Endodermal cell (in vitro differentiated cells): ENCODE measurements at places on chromosomes 7 and 10. TPM values are rescaled to one million over a fixed set of nuclear protein-coding genes. Genes with fewer than 3 reads are reported as not detected.

The GIMAP6 gene
- not detected in 2 replicates for total RNA-seq

The KLF14 gene
- not detected in 2 replicates for total RNA-seq

- DNase-seq: no peak
Measured at GRCh38 chr7:42198974-42199668, 37.9 kb downstream of the GLI3 start.

DNA sequence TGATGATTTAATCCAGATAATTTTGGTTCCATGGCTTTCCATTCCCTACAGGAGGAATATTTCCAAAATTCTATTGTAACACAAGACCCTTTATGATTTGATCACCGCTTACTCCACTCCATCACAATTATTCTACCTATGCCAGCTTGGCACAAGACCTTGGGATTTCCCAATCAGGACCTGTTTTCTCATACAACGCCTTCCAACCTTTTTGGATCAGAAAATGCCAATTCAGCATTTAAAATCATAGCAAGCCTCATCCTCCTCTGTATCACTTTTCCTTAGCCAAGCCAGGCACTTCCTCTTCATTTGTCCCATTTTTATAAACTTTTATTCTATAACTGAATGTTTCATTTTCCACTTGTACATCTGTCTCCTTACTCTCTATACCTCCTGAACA lies 100.9 kb downstream of the JMJD1C start:
- no peak for DNase-seq

GRCh38 chr7:158997471-158997870 lies 141.1 kb downstream of the DYNC2I1 start:
- no peak for DNase-seq

GRCh38 chr10:33325929-33326328 lies 8.5 kb downstream of the NRP1 start:
- DNase-seq: no peak

- DNase-seq: no peak
Measured at GRCh38 chr7:40586197-40586596, 451.4 kb downstream of the SUGCT start.

DNA sequence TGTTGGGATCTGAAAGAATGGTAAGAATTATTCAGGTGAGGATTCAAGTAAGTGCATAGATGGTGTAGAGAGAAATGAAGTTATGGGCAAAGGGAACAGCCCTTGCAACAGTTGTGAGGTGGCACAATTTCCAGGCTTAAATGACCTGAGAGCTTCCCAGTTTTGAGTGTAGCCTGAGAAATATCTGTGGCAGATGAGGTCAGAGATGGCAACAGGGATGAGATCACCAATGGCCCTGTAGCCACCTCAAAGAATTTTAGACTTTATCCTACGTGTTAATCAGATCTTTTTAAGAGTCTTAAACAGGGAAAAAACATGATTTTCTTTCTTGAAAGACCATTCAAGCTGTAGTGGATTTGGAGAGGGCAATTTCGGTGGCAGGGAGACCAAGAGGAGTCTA lies 1.9 kb upstream of the NRF1 start:
- DNase-seq: no peak

DNA sequence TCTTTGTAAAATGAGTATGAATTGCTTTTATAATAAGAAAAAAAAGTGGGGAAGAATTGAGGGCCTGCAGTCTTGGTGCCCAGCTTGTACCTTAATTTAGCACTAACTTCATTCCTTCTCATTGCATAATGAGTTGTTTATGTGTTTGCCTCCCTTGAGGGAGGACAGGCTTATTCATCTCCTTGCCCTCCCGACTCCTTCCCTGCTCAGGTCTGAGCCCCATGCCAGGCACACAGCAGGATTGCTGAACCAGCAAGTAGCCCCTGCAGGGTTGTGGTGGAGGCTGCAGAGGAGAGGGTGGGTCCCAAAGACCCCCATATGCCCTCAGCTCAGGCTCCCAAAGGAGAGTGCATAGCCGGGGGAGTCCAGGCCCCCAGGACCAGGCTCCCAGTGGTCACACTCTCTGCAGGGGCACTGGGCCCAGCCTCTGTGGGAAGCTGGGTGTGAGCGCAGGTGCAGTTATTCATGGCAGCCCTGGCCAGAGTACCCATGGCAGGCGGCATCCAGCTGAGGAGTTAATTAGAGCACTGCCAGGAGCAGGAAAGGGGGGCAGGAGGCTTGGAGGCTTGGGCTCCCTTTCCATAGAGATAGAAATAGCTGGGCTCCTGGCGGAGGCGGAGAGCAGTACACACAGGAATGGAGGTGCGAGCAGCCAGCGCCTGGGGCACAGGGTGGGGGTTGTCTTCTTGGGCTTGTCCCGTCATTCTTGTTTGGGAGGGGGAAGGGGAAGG lies 28.2 kb upstream of the GOLGA7B start:
- DNase-seq: peak; percentile 79

- no peak for DNase-seq
Measured at GRCh38 chr10:124170631-124171030, 77.2 kb upstream of the CHST15 start.

DNA sequence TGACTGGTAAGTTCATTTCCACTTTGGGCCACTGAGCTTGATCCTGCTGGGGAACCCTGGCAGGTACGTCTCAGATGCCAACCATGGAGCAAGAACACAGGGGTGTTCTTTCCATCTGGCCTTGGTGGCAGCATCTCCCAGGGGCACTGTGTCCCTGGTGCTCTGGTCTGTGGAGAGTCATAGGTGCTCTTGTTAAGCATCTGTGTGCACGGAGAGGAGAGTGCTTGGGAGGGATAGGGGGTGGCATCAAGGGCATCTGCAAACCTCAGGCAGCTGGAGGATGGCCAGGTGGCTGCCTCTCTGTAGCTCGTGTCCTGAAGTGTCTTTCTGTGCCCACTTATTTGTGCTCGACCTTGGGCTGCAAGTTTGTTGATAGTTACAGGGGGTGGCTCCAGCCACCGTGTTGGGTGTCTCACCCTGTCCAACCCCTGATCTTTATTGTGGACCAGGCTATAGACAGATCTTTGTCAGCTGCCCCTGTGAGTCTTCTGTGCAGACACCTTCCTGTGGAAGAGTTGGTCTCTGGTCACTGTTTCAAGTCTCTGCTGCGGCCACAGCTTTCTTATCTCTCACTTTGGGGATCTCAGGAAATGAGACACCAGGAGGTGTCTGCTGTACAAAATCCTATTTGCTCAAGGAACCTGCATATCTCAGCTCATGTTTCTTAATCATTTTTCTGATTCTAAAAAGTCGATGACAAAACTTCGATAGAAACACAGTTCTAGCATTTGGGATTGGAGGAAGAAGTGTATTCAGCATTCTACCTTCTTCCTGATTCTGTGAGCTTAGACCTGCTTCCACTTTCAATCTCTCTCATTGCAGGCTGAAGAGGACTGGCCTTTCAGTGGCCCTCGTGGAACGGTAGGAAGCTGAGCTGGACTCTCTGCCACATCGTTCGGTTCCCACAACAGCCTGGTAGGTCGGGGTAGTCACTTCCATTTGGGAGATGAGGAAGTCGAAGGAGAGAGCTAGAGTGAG lies 17.2 kb upstream of the GIMAP8 start:
- peak; percentile 17 for DNase-seq

GRCh38 chr10:5557040-5557721 lies 32.4 kb downstream of the CALML3 start:
- peak; percentile 39 for DNase-seq
